Regular cardiac myocyte (primary cell): ENCODE measurements at places on chromosomes 7 and 10. TPM values are rescaled to one million over a fixed set of nuclear protein-coding genes. Genes with fewer than 3 reads are reported as not detected.

The ATXN7L1 gene
- total RNA-seq, result 3.9 and 4.2 TPM in 2 replicates

The RAMP3 gene
- total RNA-seq, result 0.28 TPM in 1 of 2 replicates, not detected in the other

The PTF1A gene
- not detected in 2 replicates for total RNA-seq

The OR13A1 gene
- total RNA-seq, result not detected in 2 replicates

The AS3MT gene
- 7.3 and 7.5 TPM in 2 replicates for total RNA-seq

The PNLIPRP1 gene
- total RNA-seq, result not detected in 2 replicates

The LOXL4 gene
- 46.8 and 192 TPM in 2 replicates for total RNA-seq

The UPK3B gene
- under 0.01 TPM in 1 of 2 replicates, not detected in the other for total RNA-seq

The VSIR gene
- total RNA-seq, result 17.1 and 26.5 TPM in 2 replicates

The MICALL2 gene
- 13.0 and 20.9 TPM in 2 replicates for total RNA-seq

The ZCWPW1 gene
- total RNA-seq, result 1.7 and 1.9 TPM in 2 replicates

The KCP gene
- 0.19 and 1.4 TPM in 2 replicates for total RNA-seq

The CYP17A1 gene
- not detected in 2 replicates for total RNA-seq

The LRWD1 gene
- 13.5 and 22.8 TPM in 2 replicates for total RNA-seq

The GPR15LG gene
- not detected in 2 replicates for total RNA-seq

The NFE2L3 gene
- total RNA-seq, result 1.2 and 5.6 TPM in 2 replicates

The MYPN gene
- 1.1 and 5.0 TPM in 2 replicates for total RNA-seq

The CDC14C gene
- total RNA-seq, result 0.19 TPM in 1 of 2 replicates, not detected in the other

The WNT8B gene
- total RNA-seq, result not detected in 2 replicates

The FOXP2 gene
- total RNA-seq, result under 0.01 TPM in 1 of 2 replicates, not detected in the other

The TAS2R41 gene
- not detected in 2 replicates for total RNA-seq

The OPN1SW gene
- not detected in 2 replicates for total RNA-seq

The CNPY1 gene
- total RNA-seq, result not detected in 2 replicates

The CYP2E1 gene
- total RNA-seq, result 0.19 and 0.28 TPM in 2 replicates

The CPA2 gene
- total RNA-seq, result not detected in 2 replicates

The AP4M1 gene
- total RNA-seq, result 16.5 and 22.0 TPM in 2 replicates

The ERVW-1 gene
- total RNA-seq, result not detected in 2 replicates

The GRM3 gene
- not detected in 2 replicates for total RNA-seq

The DOCK4 gene
- total RNA-seq, result 9.6 and 26.6 TPM in 2 replicates

The CTTNBP2 gene
- 0.28 and 0.58 TPM in 2 replicates for total RNA-seq

The NUDT1 gene
- 16.3 and 42.6 TPM in 2 replicates for total RNA-seq

The FLNC gene
- 176 and 417 TPM in 2 replicates for total RNA-seq

The DHX32 gene
- 34.5 and 57.5 TPM in 2 replicates for total RNA-seq

The COMTD1 gene
- 4.2 and 5.9 TPM in 2 replicates for total RNA-seq

The NPTX2 gene
- total RNA-seq, result 2.9 and 5.4 TPM in 2 replicates

The WASHC2A gene
- total RNA-seq, result 29.9 and 33.0 TPM in 2 replicates

The CPEB3 gene
- total RNA-seq, result 0.77 and 0.85 TPM in 2 replicates

The TMUB1 gene
- 20.6 and 25.9 TPM in 2 replicates for total RNA-seq

The GRID2IP gene
- total RNA-seq, result under 0.01 TPM in 1 of 2 replicates, not detected in the other

The DGKB gene
- total RNA-seq, result 0.56 and 0.58 TPM in 2 replicates

The C7orf57 gene
- not detected in 2 replicates for total RNA-seq

The ABLIM1 gene
- total RNA-seq, result 3.1 and 8.5 TPM in 2 replicates

The ASB4 gene
- total RNA-seq, result not detected in 2 replicates

The EXOC6 gene
- total RNA-seq, result 11.1 and 21.4 TPM in 2 replicates

The HECW1 gene
- not detected in 2 replicates for total RNA-seq

The LDB3 gene
- total RNA-seq, result under 0.01 TPM in 1 of 2 replicates, not detected in the other

The SLC25A28 gene
- 4.6 and 16.3 TPM in 2 replicates for total RNA-seq

The LRMDA gene
- total RNA-seq, result 0.38 and 2.0 TPM in 2 replicates

The ZNF485 gene
- 3.6 and 4.8 TPM in 2 replicates for total RNA-seq

The CAV1 gene
- 549 and 668 TPM in 2 replicates for total RNA-seq

The ABCC2 gene
- total RNA-seq, result 0.19 and 0.28 TPM in 2 replicates

The STX1A gene
- total RNA-seq, result 27.1 and 52.1 TPM in 2 replicates

The CHST3 gene
- 19.4 and 32.8 TPM in 2 replicates for total RNA-seq

The PLCE1 gene
- 1.2 and 1.4 TPM in 2 replicates for total RNA-seq
